CD4-positive, alpha-beta T cell treated with Interleukin-6 at 100 ng/mL for 8 hours (primary cell): ENCODE measurements at places on chromosomes 5 and 9.

GRCh38 chr5:133652951-133653759 is 40.8 kb upstream of the FSTL4 start:
- DNase-seq, result no peak

- DNase-seq, result peak; percentile 49
These were observed at the start of gene CDKN2B for GRCh38 chr9:22008717-22009505. Gene CDKN2B (minus strand): TSS chr9:22009305. CDS start chr9:22008953, 352 bp downstream.

DNA sequence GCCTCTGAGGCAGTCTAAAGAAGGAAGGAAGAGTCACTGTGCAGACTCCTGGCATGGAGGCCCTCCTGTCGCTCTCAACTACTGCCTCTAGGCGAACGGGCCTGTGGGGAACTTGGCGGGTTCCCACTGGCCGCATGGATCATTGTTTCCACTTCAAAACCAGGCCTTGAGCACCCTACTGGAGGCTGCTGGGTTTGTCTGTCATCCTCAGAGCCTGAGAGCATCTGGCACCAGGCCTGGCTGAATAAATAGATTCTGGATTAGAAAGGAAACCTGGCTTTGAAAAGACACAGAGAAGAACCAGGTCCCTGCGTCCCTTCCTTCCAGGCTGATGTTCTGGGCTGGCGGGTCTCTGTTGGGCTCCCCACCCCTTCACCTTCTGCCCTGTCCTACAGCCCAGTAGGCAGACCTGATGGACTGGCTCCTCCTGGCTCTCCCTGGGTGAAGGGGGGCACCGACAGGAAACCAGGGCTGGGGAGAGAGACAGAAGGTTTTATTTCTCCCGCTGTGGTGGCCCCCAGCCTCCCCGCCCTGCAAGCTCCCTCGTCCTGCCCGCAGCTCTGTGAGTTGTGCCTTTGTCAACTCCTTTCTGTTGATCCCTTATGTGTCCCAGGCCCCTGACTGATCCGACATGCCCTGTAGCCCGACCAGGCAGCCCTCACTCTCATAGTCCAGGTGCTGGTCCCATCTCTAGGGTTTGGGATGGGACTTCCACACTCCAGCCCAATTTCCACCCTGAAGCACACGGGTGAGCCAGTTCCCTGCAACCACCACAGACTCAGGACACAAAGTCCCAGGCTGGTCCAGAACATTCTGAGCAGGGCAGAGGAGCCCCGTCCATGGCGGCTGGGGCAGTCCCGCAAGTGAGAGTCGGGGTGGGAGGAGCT is 50.1 kb downstream of the ADAMTS2 start:
- no peak for DNase-seq

GRCh38 chr9:88065619-88066018 is 72.7 kb downstream of the SPATA31C2 start:
- DNase-seq, result no peak

DNA sequence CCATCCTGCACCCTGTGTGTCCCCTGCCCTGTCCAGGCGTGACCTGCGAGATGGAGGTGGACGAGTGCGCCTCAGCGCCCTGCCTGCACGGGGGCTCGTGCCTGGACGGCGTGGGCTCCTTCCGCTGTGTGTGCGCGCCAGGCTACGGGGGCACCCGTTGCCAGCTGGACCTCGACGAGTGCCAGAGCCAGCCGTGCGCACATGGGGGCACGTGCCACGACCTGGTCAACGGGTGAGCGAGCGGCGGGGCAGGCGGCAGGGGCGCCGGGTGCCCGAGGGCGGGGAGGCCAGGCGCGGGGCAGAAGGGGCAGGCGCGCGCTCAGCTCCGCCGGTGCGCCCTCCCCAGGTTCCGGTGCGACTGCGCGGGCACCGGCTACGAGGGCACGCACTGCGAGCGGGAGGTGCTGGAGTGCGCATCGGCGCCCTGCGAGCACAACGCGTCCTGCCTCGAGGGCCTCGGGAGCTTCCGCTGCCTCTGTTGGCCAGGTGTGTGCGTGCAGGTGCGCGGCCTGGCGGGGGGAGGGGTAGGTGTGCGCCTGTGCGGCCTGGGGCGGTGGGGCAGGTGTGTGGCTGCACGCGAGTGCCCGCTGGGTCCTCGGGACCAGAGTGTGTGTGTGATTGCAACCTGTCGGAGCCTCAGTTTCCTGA is 10.0 kb downstream of the CRB2 start:
- no peak for DNase-seq

DNA sequence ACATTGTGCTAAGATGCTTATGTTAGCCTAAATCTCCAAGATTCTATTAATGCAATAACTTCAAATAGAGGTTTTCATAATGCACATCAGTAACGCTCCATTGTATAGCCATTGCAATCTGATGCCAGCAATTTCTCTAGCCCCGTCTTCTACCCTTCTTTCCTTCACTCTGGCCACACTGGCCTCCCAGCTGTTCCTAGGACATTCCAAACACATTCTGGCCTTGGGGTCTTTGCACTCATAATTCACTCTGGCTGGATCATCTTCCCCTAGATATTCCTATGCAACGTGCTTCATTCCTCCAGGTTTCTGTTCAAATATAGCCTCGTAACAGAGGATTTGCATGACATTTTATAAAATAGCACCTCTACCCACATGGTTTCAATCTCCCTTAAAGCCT is 23.3 kb downstream of the FAM81B start:
- DNase-seq, result no peak

GRCh38 chr9:102631559-102631958 is 363.6 kb upstream of the CYLC2 start:
- DNase-seq, result no peak

DNA sequence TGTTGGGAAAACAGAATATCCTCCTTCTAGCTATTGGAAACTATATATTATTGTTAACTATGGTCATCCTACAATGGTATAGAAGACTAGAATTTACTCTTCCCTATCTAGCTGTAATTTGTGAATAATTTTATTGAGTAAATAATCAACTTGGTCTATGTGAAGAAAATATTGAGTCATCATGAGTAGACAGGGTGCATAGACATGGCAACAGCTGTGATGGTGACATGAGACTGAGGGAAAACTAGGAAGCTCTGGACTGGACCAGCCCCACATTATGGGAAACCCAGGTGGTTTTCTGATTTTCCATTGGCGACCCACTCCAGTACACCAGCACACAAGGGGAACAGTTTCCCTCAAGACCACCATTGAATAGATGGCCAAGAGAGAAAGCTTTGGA is 95.0 kb downstream of the APBA1 start:
- no peak for DNase-seq

GRCh38 chr9:84340535-84340934 is at the start of gene SLC28A3:
Gene SLC28A3 (minus strand): TSS chr9:84340758. CDS start chr9:84340633, 125 bp downstream.
- DNase-seq, result no peak

GRCh38 chr5:36875790-36876298 is 725 bp upstream of the NIPBL start:
- DNase-seq, result peak; percentile 67

GRCh38 chr5:154970759-154971158 is 29.9 kb downstream of the MRPL22 start:
- DNase-seq, result no peak

- DNase-seq, result no peak
These were observed 366.9 kb downstream of the DEPDC1B start for GRCh38 chr5:60333005-60333571.

DNA sequence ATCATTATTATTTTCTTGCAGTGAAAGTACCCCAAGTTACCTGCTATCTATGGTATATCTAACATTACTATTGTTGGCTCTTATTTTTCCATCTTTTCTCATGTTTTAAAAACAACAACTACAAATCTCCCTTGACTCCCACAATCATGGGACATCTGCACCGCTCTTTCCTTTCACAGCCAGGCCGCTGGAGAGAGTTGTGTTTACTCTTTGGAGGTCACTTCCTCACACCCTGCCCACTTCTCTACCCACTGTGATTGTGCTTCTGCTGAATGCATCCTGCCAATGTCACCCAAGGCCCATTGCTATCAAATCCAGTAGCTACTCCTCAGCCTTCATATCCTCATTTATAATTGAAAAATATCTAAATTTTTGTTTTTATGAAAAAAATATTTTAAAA is 29.7 kb downstream of the SLC28A3 start:
- no peak for DNase-seq

DNA sequence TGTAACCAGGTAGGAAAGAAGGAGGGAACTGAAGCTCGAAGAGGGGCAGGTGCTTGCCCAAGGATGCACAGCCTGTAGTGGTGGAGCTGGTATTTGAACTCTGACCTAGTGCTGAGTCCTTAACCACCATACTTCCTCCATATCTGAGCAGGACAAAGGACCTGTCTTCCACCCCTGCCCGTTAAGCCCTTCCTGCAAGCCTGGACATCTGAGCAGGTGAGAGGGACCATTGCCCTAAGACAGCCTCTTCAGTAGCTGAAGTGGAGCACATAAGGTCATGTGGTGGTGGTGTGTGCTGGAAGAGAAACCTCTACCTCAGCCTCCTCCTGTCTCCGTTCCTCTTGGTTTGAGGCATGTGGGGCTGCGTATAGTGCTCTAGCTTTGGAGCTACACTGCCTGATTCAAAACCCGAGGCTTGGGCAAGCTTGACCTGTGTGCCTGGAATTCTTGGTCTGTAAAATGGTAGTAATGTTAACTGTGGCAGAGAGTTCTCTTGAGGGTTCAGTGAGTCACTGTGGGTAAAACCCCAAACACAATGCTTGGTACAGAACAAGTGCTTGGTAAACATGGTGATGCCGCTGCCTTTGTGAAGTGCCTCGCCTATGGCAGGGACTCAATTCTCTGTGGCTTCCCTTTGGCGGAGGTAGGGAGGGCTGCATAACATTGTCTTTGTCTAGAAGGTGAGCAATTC is 7.4 kb downstream of the GALNT10 start:
- peak; percentile 74 for DNase-seq

- no peak for DNase-seq
These were observed 46.5 kb downstream of the AUH start for GRCh38 chr9:91315191-91315590.

GRCh38 chr5:115414406-115415142 is 118.1 kb upstream of the CCDC112 start:
- DNase-seq, result no peak

GRCh38 chr9:69412741-69413150 is 87.7 kb downstream of the ENTREP1 start:
- no peak for DNase-seq

DNA sequence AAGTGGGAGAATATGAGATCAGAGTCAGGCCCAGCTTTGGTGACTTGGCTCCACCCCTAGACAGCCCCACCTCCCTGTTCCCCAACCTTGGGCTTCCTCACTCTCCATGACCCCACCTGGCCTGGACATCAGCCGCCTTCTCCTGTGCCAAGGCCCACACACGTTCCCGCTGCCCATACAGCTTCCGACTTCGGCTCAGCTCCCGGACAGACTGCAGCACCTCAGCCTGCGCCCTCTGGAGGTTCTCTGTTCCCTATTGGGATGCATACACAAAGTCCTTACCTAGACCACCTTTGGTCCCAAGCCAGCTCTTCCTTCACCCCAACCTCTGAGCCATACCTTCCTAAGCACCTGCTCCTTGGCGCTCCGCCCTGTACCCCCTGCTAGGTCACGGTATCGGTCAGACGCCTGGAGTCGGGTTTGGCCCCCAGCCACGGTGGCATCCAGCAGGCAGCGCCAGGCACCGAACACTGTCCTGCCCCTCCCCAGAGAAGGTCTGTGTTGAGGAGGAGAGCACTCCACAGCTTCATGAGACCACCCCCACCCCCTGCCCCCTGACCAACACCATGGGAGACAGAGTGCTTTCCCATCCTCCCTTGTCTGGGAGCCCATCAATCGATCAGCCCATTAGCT is 2.0 kb downstream of the FCHSD1 start:
- DNase-seq, result no peak

- no peak for DNase-seq
These were observed 87.8 kb downstream of the RAI14 start for GRCh38 chr5:34743878-34744277.

DNA sequence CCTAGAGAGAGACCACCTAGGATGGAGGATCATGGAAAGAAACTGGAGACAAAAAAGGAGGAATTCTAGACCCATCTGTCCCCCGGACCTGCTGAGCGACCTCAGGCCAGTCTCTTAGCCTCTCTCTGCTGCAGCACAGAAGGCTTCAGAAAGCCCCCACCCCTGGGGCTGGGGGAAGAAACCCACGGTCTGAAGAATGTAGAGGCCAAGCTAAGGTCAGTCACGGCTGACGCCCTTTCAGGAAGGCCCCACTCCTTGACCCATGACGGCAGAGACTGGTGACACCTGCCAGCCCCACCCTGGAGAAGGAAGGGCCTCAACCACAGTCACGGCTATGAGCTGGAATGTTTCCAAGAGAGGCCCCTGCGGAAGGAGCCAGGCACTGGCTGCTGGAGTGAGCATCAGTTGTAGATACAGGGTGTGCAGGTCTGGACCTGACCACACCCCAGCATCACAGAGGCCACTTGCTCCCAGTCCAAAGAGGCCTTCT is 120.5 kb upstream of the BOD1 start:
- no peak for DNase-seq

DNA sequence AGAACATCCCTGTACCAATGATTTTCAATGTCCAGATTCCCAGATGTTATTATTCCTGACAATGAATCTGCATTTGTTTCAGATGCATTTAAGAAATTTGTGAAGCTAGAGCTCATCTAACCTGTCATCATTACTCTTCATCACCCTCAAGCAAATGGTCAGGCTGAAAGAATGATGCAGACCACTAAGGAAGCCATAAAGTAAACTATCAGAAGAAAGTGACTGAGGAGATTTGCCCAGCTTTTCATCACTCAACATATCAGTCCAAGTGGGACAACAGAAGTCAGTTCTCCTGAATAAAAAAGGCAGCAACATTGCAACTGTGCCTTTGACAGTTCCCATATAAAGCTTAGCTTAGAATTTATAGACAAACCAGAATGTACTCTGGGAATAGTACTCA is 419.9 kb downstream of the PDE4D start:
- DNase-seq, result no peak

- no peak for DNase-seq
These were observed 466.8 kb upstream of the BRINP1 start for GRCh38 chr9:119836036-119836435.

GRCh38 chr5:40480392-40480791 is 199.3 kb upstream of the PTGER4 start:
- DNase-seq, result peak; percentile 12

DNA sequence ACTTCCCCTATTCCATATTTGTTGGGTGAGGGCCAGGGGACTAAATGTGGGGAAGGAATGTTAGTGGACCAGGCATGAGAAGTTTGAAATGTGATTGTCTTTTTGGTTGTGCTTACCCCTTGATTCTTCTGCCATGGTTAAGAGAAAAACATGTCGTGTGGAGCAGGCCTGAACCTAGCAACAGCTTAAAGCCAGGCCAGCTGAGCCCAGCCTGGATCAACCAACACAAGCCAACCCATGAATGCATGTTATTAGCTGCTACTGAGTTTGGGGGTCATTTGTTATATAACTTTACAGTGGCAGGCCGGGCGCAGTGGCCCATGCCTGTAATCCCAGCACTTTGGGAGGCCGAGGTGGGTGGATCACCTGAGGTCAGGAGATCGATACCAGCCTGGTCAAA is 52.4 kb upstream of the TRIO start:
- DNase-seq, result no peak

GRCh38 chr5:150516011-150516410 is 8.1 kb downstream of the NDST1 start:
- no peak for DNase-seq

- no peak for DNase-seq
These were observed 6.2 kb upstream of the SPINK4 start for GRCh38 chr9:33233626-33234342.

- no peak for DNase-seq
These were observed 461.4 kb downstream of the SPATA31D1 start for GRCh38 chr9:82449986-82450385.
